ENCODE measurements at places on chromosomes 12 and 14.

GRCh38 chr14:55221186-55221585 is 29.8 kb upstream of the DLGAP5 start:
- no peak for DNase-seq

DNA sequence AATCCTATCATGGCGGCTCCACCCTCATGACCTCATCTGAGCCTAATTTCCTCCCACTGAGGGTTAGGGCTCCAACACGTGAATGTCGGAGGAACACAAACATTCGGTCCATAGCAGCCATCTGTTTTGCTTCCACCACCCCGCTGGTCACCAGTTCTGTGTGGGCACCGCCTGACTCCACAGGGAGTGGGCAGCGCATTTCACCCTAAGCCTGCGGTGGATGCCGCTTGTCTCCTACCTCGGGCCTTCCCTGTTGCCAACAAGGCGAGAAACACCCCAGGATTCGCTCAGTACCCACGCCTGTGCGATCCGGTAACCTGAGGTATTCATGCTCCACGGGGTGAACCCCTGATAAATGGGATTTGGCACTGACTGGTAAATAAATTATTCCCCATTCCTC is 95.2 kb upstream of the PPP2R5C start:
- DNase-seq = no peak

DNA sequence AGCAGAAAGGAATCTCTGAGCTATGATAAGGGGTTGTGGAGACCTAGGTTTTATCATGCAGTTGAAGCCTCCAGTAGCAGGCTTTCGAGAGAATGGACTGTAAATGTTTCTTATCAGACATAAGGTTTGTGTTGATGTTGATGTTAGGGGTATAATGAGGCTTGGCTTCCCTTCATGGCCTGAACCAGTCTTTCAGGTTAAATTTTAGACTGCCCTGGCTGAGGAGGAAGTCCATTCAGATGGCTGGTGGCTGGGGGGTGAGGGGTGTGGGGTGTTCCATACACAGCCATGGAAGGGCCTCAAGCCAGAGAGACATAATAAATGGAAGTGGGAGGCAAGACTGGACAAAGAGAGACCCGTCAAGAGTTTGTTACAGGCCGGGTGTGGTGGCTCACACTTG is 65.1 kb downstream of the IRF2BPL start:
- no peak for DNase-seq

DNA sequence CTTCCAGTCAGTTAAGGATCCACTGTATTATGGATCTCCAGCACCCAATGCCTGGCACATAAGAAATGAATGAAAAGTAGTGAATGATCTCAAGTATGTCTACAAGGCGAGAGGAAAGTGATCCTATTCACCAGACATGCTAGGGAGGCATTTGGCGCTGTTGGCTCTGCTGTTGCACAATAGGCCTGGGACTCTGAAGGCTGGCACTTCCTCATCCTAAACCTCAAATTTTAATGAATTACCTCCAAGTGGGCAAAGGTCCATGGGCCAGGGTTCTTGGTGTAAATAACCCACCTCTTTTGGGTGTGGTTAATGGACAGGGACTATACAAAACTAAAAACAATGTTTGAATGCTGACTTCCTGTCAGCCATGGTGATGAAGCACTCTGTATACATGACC is 173.4 kb upstream of the PZP start:
- no peak for DNase-seq

DNA sequence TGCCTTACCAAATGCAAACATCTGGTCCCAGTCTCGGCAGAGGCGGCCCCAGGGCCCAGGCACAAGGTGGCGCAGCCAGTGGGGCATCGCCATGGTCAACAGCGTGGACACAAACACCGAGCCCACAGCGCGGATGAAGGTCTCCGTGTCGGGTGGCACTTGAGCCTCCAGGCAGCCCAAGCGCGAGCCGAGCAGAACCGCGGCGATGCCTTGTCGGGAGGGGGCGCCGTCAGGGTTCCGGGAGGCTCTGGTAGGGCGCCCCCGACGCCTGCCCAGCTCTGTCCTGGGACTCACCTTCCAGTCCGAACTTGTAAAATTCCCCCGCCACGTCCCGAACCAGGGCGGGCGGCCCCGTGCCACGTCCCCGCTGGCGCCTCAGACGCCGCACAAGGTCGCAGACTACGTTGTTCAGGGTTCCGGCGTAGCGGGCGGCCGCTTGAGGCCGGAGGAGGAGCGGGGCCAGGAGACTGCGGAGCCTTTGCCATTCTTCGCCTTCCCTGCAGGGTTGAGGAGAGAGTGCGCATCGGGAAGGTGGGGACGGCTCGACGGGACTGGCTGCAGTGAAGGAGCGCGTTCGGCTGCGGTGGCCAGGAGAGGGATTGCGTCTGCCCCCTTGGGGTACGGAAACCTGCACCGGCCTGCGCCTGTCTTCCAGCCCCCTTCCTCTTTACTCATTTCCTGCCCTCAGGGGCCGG is 1.7 kb downstream of the CYP27B1 start:
- DNase-seq = peak; percentile 53

DNA sequence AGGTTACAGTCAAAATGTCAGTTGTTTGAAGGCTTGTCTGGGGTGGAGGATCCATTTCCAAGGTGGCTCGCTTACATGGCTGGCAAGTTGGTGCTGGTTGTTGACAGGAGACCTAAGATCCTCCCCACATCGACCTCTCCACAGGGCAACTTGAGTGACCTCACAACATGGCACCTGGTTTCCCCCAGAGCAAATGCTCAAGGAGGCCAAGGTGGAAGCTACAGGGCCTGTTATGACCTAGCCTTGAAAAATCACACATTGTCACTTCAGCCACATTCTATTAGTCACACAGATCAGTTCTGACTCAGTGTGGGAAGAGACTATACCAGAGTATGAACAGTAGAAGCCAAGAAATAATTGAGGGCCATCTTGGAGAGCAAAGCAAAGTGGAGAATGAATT is 11.3 kb upstream of the GNG2 start:
- no peak for DNase-seq

GRCh38 chr14:100374270-100374669 is 51.1 kb downstream of the SLC25A47 start:
- DNase-seq = no peak

GRCh38 chr14:74710480-74710879 is 2.4 kb downstream of the AREL1 start:
- DNase-seq = no peak

- no peak for DNase-seq
These were observed 15.4 kb upstream of the PAPLN start for GRCh38 chr14:73221945-73222344.

- no peak for DNase-seq
These were observed 2.0 kb downstream of the PKP2 start for GRCh38 chr12:32894566-32894965.

Measured in T-helper 9 cell (primary cell).